Endodermal cell (in vitro differentiated cells): ENCODE measurements at places on chromosomes 5 and 9.

GRCh38 chr5:9401786-9402472, 143.9 kb downstream of the SEMA5A start:
- DNase-seq = no peak

GRCh38 chr5:136382071-136382470, 16.7 kb upstream of the TRPC7 start:
- no peak for DNase-seq

DNA sequence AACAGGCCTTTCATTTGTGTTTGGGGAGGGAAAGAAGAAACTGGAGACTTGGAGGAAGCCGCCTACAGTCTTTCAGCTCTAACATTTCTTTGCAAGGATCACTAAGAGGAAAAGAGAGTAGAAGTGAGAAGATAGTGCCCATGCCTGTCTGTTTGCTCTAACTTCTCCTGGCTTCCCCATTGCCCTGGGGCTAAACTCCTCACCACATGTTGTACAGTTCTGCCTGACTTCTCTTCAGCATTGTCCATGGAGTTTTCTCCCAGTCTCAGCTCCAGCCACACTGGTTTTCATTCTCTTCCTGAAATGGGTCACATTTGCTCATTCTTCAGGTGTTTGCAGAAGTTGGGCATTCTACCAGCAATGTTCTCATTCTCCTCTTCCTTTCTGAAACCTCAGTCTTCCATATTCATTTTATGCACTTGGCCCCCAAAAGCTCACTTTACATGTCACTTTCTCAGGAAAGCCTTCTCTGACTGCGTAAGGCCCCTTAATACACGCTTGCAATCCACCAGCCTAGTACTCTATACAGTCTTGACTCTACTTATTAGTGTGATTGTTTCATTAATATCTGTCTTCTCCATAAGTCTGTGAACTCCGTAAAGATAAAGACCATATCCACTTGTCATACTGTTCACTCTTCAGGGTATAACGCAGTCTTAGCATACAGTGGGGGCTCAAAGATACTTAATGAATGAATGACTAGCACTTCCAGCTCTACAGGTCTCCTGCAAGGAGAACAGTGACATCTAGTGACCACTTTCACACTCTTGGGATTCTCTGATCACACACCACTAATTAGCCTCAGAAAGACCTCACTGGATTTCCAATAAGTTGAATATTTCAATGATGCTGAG, 40.2 kb upstream of the TRIM32 start:
- no peak for DNase-seq

- no peak for DNase-seq
These were observed 119.1 kb upstream of the PTGER4 start for GRCh38 chr5:40560474-40561110.

GRCh38 chr5:51225789-51226742, 157.2 kb upstream of the ISL1 start:
- DNase-seq = peak; percentile 90

GRCh38 chr5:21613971-21614488, 1239.1 kb downstream of the CDH12 start:
- DNase-seq = peak; percentile 71

- peak; percentile 2 for DNase-seq
These were observed 32.4 kb downstream of the ABCA1 start for GRCh38 chr9:104895572-104895971.

DNA sequence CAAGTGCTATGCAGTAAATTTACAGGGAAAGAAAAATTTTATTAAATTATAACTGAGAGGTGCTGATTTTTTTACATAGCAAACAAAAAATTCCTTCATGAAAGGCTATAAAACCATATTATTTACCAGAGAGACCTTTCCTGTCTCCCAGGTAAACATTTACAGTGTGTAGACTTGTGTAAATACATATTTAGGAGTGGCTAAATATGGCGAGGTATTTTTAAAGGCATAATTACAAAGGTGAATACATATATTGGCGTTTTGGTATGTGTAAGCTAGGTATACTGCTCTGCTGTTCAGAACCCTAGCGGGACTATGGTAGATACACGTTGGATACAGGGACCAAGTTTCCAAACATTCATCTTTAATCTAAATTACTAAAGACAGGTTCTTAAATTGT, 170.6 kb upstream of the MEF2C start:
- no peak for DNase-seq

- no peak for DNase-seq
These were observed 4.3 kb downstream of the SPINK4 start for GRCh38 chr9:33244137-33244784.

DNA sequence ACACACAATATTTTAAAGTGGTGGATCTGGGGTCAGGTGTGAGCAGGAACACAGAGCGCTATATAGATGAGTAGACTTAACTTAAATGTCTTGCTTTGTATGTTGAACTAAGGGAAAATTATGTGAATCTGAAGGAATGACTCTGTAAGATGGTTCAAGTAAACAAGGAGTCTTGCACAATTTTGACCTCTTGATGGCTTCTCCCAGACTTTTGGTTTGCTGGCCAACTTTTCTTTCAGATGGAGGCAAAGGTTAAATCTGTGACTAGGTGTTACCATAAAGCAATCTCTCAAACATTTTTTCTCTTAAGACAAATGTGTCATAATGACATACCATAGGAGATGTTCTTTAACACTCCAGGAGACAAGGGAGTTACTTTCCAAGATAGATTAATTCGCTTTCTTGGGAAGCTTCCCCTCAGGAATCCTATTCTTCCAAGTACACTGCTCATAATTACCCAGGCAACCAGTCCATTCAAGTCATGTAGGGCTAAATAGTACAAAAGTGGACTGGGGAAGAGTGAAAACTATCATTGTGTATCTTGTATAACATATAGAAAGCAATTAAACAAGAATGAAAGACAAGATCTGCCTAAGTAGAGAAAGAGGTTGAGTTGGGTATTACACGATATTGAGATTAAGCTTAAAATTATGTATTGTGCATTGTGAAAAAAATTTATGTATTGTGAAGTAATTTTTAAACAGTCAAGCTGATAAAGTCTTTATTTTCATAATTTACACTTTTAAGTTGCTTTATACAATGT, 60.3 kb upstream of the SLC27A6 start:
- no peak for DNase-seq

- DNase-seq = no peak
These were observed 60.4 kb downstream of the COL15A1 start for GRCh38 chr9:99004115-99004514.

DNA sequence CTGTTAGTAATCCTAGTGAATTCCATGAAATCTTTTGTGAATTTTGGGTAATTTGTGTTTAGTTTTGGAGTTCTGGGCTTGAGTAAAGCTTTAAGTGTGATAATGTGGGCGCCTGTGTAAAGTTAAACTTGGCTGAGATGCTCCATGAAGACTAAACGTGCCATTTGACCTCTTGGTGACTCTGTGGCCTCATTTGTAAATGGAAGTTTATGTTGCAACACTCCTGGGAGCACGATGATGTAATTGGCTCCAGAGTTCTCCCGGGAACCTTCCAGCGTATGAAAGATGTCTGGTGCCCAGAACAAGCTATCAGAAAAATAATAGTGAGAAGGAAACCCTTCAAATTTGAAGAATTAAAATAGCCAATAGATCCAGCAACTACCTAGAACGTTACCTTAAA, 981.2 kb downstream of the TLE4 start:
- DNase-seq = no peak

DNA sequence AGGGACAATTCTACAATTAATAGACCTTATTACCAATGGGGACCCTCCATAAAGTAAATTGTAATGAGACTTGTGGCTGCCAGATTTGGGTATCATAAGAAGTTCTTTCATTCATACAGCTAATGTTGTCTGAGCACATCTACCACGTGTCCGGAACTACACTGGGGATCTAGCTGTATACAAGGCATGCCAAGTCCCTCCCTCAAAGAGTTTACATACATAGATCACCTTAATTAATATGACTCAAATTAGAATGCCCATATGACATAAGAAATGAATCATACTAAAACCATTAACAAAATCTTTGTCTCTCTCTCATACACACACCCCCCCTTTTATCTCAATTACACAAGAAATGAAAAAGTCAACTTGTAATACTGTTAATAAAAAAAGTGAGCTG, 18.0 kb upstream of the NR4A3 start:
- no peak for DNase-seq

- DNase-seq = no peak
These were observed 101.2 kb downstream of the ZCCHC7 start for GRCh38 chr9:37221489-37222106.

DNA sequence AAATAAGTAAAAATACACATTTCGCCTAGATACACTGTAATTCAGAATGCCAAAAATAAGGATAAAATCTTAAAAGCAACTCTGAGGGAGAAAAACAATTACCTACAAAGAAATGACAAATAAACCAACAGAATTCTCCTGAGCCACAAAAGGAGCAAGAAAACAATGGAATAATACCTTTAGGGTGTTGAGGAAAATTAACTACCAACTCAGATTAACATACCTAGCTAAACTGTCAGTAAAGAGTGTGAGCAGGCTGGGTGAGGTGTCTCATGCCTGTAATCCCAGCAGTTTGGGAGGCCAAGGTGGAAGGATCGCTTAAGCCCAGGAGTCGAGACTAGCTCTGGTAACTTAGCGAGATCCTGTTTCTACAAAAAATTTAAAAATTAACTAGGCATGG, 81.5 kb downstream of the C9orf50 start:
- no peak for DNase-seq

GRCh38 chr5:159864885-159865691, 51.2 kb upstream of the ADRA1B start:
- no peak for DNase-seq

DNA sequence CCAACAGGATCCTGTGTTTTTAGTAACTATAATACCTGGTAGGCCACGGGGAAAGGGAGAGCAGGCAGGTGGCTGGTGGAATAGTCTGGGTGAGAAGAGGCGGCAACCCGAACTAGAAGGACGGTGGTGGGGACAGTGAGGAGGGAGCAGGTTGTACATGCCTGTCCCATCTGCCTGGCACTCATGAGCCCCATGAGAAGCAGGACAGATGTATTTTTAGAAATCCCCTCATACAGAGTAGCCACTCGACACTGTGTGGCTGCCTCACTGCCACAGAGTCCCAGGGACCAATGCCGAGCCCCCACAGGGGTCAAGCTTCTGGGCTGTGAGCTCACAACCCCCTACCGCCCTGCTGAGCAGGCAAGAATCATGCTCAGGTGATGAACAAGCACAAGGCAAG, 136.6 kb downstream of the SEC61B start:
- no peak for DNase-seq

DNA sequence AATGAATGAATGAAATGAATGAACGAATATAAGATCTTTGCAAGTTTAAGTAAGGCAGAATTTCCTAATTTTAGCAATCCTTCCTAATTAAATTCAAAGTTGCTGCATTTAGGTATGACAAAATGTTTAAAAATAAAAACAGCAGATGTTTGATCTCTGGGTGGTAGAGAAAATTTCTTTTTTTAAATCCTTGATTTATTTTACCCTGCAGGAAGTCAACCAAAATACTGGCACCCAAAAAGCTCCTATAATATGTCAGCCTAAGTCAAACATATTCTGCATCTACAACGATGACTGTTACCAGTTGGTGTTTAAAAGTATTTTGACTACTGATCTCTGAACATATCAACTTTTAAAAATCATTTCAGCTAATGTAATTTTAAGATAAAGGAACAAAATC, 58.4 kb downstream of the TTC39B start:
- no peak for DNase-seq

DNA sequence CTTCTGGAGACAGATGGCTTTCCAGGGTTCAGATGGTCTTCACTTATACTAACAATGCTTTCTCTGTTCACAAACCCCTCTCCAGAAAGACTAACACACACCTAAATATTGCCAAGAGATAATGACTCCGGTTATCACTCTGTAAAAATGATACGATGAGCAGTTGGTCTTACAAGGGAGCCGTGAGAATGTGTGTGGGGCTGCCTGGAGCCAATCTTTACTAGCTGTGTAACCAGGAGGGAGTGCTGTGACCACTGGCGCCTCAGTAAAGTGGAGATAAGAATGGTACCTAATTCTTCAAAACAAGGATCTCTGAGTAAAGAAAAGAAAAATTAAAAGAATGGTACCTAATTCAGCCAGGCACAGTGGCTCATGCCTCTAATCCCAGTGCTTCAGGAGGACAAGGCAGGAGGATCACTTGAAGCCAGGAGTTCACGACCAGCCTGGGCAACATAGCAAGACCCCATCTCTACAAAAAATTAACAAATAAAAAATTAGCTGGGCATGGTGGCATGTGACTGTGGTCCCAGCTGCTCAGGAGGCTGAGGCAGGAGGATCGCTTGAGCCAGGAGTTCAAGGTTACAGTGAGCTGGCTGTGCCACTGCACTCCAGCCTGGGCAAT, 39.9 kb upstream of the IL17B start:
- no peak for DNase-seq

- DNase-seq = no peak
These were observed 10.3 kb downstream of the CETN3 start for GRCh38 chr5:90399251-90399650.
